ENCODE measurements at places on chromosomes 3 and 15.

DNA sequence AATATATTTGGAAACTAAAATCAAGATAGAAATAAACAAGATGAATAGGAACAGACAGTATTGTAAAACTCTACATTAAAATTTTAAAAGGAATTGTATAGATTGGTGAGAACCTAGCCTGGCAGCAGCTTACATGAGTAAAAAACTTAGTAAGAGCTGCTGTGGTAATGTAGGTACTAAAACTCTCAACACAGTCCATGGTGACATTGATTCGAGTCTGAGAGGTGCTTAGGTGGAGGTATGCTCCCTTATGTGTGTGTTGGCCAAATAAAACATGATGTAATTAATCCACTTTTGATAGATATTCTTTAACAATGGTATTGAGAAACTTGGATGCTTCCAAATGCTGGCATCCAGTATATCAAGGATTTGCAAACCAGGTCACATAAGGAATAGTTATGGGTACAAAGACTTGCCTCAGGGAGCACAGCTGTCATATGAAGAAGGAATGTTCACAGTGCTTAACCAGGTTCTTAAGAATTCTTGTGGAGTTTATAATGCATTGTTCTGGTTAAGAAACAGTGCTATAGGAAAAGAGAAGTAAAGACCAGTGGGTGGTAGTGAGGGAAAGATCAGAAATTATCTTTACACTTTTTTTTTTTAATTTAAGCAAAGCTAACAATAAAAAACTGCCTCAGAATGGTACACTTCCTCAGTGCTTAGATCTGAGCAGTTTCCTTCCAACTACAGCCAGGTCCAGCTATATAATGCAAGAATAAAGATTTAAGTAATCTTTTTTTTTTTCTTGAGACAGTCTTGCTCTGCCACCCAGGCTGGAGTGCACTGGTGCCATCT is 24.6 kb upstream of the IL20RB start:
- DNase-seq, result no peak

DNA sequence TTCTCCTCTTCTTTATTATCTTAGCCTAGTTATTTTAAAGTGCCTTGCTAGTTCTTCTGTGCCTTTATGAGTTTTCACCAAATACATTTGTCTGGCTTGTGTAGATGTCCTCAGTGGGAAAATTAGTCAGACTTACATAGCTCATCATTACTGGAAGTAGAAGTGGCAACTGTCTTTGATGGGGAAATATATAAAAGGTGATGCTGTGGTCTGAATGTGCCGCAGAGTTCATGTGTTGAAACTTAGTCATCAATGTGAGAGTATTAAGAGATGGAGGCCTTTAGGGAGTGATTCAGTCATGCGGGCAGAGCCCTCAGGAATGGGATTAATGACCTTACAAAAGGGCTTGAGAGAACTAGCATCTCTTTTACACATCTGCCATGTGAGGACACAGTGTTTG is 6.4 kb upstream of the ERICH6 start:
- no peak for DNase-seq

DNA sequence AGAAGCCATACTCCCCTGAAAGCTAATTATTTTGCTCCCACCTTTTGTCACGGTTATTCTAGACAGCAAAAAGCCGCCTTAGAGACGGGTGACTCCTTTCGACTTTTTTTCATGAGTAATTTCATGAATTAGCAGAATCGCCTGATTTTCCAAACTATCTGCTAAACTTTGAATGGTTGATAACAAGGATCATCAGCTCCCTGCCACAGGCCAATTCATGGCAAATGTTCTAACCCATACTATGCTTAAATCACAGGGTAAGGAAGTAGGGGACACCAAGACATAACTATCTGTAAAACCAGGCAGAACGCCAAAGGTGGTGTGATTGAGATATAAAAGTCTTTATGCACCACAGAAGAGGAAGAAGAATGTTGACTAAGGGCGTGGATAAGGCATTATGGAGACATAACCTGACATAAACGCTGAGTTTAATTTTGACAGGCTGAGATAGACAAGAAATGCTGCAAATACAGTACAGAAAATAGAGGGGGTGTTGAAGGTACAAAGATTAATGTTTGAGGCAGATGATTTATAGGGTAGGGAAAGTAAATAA is 891 bp upstream of the DMXL2 start:
- no peak for DNase-seq

- no peak for DNase-seq
Observed at GRCh38 chr3:66592927-66593625, 92.3 kb upstream of the LRIG1 start.

GRCh38 chr3:61627768-61628185 is 66.4 kb downstream of the PTPRG start:
- no peak for DNase-seq

DNA sequence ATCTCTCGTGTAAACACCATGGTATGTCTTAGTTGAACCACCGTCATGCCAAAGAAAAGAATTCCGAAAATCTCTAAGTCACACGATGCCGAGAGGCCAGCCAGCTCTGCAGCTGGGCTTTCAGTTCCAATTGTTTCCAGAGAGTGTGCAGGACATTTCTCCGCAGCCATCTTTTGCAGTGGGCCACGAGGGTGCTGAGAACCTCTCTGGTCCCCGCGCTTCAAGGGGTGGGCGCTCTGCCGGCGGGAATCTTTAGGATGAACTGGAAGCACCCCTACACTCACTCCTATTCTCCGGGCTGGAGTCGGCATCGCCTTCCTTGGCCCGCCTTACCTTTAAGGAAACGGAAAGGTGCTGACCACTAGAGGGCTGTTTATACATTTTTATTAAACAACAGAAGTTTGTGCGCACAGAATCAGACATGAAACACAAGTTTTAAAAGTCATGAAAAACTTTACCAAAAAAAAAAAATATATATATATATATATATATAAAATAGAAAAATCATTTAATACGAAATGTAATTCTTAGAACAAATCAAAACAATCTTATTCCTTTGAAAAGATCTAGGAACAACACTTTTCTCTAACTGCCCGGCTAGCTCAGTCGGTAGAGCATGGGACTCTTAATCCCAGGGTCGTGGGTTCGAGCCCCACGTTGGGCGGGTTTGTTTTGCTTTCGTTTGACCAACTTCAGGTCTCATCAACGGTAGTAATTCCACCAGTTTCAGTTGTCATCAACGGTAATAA is 12.5 kb upstream of the MORF4L1 start:
- DNase-seq, result peak; percentile 71

- DNase-seq, result no peak
Observed at GRCh38 chr3:197445896-197446699, 109.7 kb downstream of the BDH1 start.

DNA sequence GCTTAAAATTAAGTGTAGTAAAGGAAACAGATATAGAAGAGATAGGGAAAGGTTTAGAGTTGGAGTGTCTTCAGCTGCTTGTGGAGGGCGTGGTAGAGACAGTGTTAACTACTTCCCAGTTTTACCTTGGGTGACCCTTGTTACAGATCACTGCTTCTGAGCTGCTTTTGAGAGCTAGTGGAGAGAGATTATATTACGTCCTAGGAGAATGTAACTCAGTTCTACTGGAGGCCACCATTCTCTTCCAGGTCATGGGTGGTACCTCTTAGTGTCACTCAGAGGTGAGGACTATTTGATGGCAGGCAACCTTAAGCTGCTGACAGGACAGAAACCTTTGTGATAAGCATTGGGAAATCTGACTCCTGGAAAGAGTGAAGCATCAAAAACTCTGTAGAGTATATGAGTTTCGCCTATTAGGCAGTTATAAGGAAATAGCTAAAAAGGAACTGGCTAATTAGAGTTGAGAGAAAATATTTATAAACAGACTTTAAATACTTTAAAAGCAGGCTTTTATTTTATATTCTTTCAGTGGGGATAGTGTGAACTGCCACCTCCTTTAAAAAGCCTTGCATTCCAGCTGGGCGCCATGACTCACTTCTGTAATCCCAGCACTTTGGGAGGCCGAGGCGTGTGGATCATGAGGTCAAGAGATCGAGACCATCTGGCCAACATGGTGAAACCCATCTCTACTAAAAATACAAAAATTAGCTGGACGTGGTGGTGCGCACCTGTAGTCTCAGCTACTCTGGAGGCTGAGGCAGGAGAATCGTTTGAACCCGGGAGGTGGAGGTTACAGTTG is 106.5 kb downstream of the ZNF609 start:
- DNase-seq, result no peak
